ENCODE measurements at places on chromosomes 13 and 19.

DNA sequence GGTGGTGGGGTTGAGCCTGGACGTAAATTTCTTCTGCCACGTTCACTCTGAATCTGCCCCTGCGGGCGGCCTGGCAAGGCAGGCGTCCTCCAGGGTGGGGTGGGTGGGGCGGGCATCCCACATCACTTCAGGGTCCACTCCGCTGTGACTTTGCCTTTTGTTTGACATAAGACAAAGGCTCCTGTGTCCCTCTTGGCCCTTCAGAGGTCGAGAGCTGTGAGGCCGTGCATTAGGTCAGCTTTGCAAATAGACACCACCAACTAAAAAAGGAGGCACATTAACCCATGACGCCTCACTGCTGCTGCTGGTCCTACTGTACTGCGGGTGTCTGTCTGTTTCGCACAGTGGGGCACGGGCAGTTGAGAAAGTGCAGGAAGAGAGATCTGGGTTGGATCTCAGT is 10.5 kb upstream of the ZNF536 start:
- H3K4me3 ChIP-seq, result no peak overlapping the region
- peaks cover 29% of the 10 kb centered on the region for H3K27me3 ChIP-seq
- DNase-seq, result no peak
- H3K36me3 ChIP-seq, result no peaks in the 10 kb centered on the region
- peaks cover 13% of the 10 kb centered on the region for H3K4me1 ChIP-seq

- no peaks in the 10 kb centered on the region for H3K27me3 ChIP-seq
- peaks cover 9% of the 10 kb centered on the region for H3K4me1 ChIP-seq
- H3K4me3 ChIP-seq, result no peak overlapping the region
- no peak for DNase-seq
Measured at GRCh38 chr19:29189033-29189360, 24.0 kb downstream of the UQCRFS1 start.

DNA sequence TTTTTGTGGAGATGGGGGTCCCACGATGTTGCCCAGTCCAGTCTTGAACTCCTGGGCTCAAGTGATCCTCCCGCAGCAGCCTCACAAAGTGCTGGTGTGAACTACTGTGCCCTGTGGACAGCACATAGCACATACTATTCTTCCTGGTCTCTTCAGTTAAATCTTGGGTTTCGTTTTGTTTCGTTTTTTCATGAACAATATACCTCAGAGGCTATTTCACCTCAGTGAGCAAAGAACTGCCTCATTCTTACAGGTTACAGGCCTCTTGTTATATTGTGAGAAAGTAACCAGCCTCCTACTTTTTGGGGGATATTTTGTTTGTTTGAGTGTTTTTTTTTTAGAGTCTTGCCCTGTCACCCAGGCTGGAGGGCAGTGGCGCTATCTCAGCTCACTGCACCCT is 1.3 kb upstream of the C3 start:
- H3K4me3 ChIP-seq, result no peak overlapping the region
- H3K27ac ChIP-seq, result no peak overlapping the region
- no peaks in the 10 kb centered on the region for H3K4me1 ChIP-seq
- no peaks in the 10 kb centered on the region for H3K36me3 ChIP-seq

DNA sequence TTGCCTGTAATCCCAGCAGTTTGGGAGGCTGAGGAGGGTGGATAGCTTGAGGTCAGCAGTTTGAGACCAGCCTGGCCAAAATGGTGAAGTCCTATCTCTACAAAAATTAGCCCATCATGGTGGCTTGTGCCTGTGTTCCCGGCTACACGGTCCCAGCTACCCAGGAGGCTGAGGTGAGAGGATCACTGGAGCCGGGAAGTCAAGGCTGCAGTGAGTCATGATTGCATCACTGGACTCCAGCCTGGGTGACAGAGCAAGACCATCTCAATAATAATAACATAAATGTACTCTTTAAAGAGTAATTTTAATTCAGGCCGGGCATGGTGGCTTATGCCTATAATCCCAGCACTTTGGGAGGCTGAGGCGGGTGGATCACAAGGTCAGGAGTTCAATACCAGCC is 38.7 kb downstream of the SKA3 start:
- H3K4me1 ChIP-seq, result peaks cover 11% of the 10 kb centered on the region
- DNase-seq, result no peak
- peaks cover 3% of the 10 kb centered on the region for H3K27me3 ChIP-seq
- no peak overlapping the region for H3K4me3 ChIP-seq

GRCh38 chr13:112880221-112880641 is 88.8 kb upstream of the MCF2L start:
- H3K27ac ChIP-seq, result no peak overlapping the region
- peaks cover 3% of the 10 kb centered on the region for H3K36me3 ChIP-seq
- H3K4me1 ChIP-seq, result no peaks in the 10 kb centered on the region
- no peak for DNase-seq
- H3K4me3 ChIP-seq, result no peak overlapping the region

DNA sequence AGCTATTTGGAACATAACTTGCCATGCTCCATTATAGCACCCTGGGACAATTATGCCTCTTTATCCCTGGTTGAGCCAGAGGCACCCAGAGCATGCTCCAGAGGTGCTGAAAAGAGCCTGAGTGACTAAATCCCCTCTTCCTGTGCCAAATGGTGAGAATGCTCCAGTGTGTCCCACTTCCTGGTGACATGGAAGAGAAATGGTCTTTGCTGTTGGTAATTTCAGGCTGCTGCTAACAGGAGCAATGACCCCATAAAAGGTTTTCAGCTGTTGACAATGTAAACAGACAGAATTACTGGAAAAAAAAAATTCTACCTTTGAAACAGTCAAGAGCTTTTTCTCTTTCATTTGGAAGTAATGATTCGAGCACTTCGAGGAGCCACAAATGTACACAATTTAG is 341.8 kb downstream of the FGF9 start:
- no peaks in the 10 kb centered on the region for H3K36me3 ChIP-seq
- H3K4me3 ChIP-seq, result peak overlapping the region; percentile 20
- H3K27ac ChIP-seq, result no peak overlapping the region
- no peak for DNase-seq

- H3K36me3 ChIP-seq, result no peaks in the 10 kb centered on the region
- DNase-seq, result no peak
- H3K27ac ChIP-seq, result no peak overlapping the region
- no peak overlapping the region for H3K4me3 ChIP-seq
- peaks cover 13% of the 10 kb centered on the region for H3K4me1 ChIP-seq
- H3K27me3 ChIP-seq, result no peaks in the 10 kb centered on the region
Measured at GRCh38 chr19:1230783-1231489, 6.9 kb downstream of the CBARP start.

- H3K36me3 ChIP-seq, result peaks cover 17% of the 10 kb centered on the region
- no peak for DNase-seq
- peaks cover 22% of the 10 kb centered on the region for H3K4me1 ChIP-seq
- no peak overlapping the region for H3K4me3 ChIP-seq
- H3K27ac ChIP-seq, result no peak overlapping the region
Measured at GRCh38 chr13:50918567-50918966, 9.0 kb downstream of the RNASEH2B start.

GRCh38 chr19:38417544-38418506 is 8.2 kb downstream of the RASGRP4 start:
- peak overlapping the region; percentile 86 for H3K4me3 ChIP-seq
- no peak for DNase-seq
- H3K36me3 ChIP-seq, result no peaks in the 10 kb centered on the region
- peak overlapping the region; percentile 81 for H3K27ac ChIP-seq
- peaks cover 12% of the 10 kb centered on the region for H3K4me1 ChIP-seq

GRCh38 chr13:105509981-105510762 is 1025.3 kb downstream of the EFNB2 start:
- H3K4me3 ChIP-seq, result no peak overlapping the region
- no peaks in the 10 kb centered on the region for H3K27me3 ChIP-seq
- H3K36me3 ChIP-seq, result no peaks in the 10 kb centered on the region
- H3K4me1 ChIP-seq, result no peaks in the 10 kb centered on the region

DNA sequence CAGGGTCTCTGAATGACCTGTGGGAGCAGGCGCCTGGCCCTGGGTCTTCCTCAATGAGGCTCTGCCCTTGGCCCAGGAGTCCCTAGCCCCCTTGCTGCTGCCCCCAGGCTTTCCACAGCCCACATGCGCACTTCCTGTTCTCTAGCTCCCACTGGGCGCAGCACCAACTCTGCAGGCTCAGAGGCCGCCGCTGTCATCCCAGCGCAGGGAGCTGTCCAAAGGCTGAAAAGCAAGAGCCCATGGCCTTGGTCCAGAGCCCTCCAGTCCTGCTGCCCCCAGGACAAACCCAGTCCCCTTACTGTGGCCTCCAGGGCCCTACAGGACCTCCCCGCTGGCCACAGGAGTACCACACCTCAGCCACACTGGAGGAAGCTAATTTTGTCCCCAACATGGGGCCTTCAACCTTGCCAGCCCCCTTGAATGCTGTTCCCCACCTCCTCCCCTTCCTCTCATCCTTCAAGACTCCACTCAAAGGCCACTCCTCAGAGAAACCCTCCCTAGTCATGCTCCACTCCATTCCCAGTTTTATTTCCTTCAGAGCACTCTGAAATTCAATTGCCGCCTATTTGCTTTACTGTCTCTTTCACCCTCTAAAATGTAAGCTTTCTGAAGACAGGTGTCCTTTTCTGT is 8.0 kb upstream of the POU2F2 start:
- no peaks in the 10 kb centered on the region for H3K4me1 ChIP-seq
- peak; percentile 82 for DNase-seq
- no peak overlapping the region for H3K27ac ChIP-seq
- H3K4me3 ChIP-seq, result no peak overlapping the region
- no peaks in the 10 kb centered on the region for H3K36me3 ChIP-seq

DNA sequence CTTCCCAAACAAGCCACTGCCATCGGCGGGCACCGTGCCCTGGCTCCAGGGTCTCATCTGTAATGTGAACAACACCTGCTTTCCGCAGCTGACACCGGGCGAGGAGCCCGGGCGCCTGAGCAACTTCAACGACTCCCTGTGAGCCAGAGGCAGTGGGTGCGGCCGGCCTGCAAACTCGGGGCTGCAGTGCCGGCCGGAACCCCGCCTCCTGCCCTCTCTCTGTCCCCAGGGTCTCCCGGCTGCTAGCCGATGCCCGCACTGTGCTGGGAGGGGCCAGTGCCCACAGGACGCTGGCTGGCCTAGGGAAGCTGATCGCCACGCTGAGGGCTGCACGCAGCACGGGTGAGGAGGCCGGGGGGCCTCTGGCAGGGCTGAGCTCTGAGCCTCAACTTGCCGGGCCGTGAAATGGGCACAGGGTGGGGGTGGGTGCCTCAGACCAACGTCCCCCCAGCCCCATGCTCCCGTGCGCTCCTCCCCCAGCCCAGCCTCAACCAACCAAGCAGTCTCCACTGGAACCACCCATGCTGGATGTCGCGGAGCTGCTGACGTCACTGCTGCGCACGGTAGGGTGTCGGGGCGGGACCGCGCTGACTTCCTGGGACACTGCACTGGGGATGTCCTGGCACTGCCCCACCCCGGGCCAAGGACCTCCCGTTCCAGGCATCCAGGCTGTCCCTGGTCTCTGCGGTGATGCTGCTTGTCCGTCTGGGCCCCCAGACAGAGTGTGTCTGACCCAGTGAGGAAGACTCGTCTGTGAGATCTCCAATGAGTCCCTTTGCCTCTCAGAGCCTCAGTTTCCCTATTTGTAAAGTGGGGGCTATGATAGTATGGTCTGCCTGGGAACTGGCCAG is 2.2 kb downstream of the ABCA7 start:
- H3K36me3 ChIP-seq, result peaks cover 7% of the 10 kb centered on the region
- peak overlapping the region; percentile 21 for H3K27ac ChIP-seq
- peaks cover 24% of the 10 kb centered on the region for H3K4me1 ChIP-seq
- DNase-seq, result no peak

- no peaks in the 10 kb centered on the region for H3K27me3 ChIP-seq
- no peak overlapping the region for H3K4me3 ChIP-seq
- no peak for DNase-seq
- no peaks in the 10 kb centered on the region for H3K36me3 ChIP-seq
- H3K27ac ChIP-seq, result no peak overlapping the region
Measured at GRCh38 chr13:101639711-101640110, 187.2 kb downstream of the ITGBL1 start.

- H3K36me3 ChIP-seq, result peaks cover 32% of the 10 kb centered on the region
- no peak overlapping the region for H3K27ac ChIP-seq
- H3K4me3 ChIP-seq, result no peak overlapping the region
Measured at GRCh38 chr13:100528820-100529219, 59.8 kb downstream of the GGACT start.

DNA sequence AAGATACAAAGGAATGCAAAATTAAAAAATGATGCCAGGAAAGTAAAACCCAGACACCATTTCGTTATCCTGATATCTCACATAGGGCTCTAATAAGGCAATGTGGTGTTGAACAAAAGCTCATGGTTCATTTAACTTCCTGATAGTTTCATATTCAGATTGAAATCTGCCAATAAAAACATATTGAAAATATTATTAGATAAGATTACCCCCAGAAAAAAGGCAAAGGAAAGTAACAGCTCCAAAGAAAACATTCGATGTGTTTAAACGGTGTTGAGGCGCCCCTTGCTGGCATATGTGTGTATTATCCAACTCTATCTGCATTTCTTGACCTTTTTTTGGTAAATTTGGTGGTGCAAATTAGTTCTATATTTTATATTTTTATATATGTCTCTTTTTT is 75.9 kb downstream of the ESD start:
- H3K27me3 ChIP-seq, result no peaks in the 10 kb centered on the region
- peaks cover 30% of the 10 kb centered on the region for H3K36me3 ChIP-seq
- H3K4me1 ChIP-seq, result peaks cover 30% of the 10 kb centered on the region
- H3K4me3 ChIP-seq, result no peak overlapping the region
- no peak overlapping the region for H3K27ac ChIP-seq
- no peak for DNase-seq

GRCh38 chr13:90943946-90944345 is 403.5 kb upstream of the MIR17HG start:
- DNase-seq, result no peak
- no peak overlapping the region for H3K27ac ChIP-seq
- no peaks in the 10 kb centered on the region for H3K4me1 ChIP-seq
- H3K36me3 ChIP-seq, result no peaks in the 10 kb centered on the region
- no peaks in the 10 kb centered on the region for H3K27me3 ChIP-seq
- H3K4me3 ChIP-seq, result no peak overlapping the region

DNA sequence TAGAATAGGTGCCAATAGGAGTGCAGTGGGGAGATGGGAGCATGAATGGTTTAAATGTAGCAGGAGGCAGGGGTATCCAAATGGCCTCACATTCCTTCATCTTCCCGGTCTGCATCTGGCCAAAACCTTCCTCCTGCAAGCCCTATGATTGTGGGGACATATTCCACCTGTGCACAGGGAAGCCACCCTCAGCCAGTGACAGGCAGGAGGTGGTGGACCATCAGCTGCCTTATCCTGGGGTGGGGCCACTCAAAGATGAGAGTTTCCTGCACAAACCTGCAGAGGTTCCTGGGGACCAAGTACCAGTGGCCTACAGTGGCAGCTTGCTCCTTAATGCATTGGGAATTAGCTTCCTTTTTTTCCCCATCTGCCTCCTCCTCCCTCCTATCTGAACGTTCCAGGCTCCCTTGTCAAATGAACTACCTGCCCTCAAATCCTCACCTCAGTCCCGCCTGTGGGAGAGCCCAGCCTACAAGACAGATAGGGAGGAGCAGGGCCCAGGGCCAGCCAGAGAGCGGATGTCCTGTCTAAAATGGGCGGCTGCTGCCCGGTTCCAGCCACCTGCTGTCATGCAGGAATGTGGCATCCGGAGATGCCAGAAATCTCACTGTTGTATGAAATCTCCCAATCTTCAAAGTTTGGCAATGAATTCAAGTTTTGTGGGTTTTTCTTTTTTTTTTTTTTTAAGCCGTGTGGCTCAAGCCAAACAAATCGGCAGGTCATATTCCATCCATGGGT is 85.0 kb downstream of the TSHZ3 start:
- no peak for DNase-seq
- H3K27me3 ChIP-seq, result peaks cover 18% of the 10 kb centered on the region
- no peak overlapping the region for H3K4me3 ChIP-seq
- H3K4me1 ChIP-seq, result peaks cover 18% of the 10 kb centered on the region
